Esophagus mucosa (tissue), 1 donor: ENCODE measurements at places on chromosomes 7 and 10. TPM values are rescaled to one million over a fixed set of nuclear protein-coding genes. Genes with fewer than 3 reads are reported as not detected.
A peak's percentile ranks its signal among the peaks of the same experiment; 100 is the strongest.

Gene PRSS1
- total RNA-seq: not detected

Gene AFAP1L2
- total RNA-seq: 22.8 TPM

Gene ARPC1A
- total RNA-seq: 182 TPM

Gene C7orf57
- 1.00 TPM for total RNA-seq

Gene CALML3
- 501 TPM for total RNA-seq

GRCh38 chr10:6385665-6386064, 182.9 kb downstream of the PFKFB3 start:
- ATAC-seq: no peak

DNA sequence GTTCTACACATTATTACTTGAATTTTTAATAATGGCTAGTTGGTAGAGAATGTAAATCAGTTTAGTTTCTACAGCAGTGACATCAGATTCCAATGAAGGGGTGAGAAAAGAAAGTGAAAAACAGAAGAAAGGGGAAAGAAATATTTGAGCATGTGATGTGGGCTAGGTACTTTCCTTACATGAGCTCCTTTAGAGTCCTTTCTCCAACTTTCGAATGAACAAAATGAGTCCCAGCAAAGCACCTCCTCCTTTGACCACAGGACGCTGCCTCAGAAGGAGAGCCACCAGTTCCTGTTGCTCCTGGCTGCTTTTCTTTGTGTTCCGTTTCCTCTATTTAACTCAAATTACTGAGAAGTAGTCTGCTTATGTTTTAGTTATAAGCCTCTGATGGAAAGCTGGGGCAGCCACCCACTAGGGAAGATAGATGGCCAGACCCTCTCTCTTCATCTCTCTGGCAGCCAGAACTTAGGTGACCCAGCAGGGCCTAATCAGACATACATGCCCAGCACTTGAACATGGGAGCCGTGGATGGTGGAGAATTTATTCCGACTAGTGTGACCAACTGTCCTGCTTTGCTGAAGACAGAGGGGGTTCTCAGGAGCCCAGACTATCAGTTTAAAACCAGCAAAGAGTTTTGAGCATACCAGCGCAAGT, 82.4 kb upstream of the NME8 start:
- no peak for ATAC-seq

- ATAC-seq: no peak
Measured at GRCh38 chr7:36763132-36763816, 39.0 kb upstream of the AOAH start.

DNA sequence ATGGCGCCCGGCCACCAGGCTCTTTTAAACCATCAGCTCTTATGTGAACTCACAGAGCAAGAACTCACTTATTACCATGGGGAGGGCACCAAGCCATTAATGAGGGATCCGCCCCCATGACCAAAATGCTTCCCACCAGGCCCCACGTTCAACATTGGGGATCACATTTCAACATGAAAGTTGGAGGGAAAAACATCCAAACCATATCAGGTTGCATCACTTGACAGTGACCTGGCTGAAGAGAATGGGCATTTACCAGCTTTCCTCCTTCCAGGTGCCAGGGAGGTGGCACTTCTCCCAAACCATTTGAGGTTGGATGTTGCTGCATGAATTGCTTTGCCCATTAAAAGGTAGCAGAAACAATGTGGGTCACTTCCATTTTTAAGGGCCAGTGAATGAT, 115.6 kb upstream of the TNS3 start:
- no peak for ATAC-seq

DNA sequence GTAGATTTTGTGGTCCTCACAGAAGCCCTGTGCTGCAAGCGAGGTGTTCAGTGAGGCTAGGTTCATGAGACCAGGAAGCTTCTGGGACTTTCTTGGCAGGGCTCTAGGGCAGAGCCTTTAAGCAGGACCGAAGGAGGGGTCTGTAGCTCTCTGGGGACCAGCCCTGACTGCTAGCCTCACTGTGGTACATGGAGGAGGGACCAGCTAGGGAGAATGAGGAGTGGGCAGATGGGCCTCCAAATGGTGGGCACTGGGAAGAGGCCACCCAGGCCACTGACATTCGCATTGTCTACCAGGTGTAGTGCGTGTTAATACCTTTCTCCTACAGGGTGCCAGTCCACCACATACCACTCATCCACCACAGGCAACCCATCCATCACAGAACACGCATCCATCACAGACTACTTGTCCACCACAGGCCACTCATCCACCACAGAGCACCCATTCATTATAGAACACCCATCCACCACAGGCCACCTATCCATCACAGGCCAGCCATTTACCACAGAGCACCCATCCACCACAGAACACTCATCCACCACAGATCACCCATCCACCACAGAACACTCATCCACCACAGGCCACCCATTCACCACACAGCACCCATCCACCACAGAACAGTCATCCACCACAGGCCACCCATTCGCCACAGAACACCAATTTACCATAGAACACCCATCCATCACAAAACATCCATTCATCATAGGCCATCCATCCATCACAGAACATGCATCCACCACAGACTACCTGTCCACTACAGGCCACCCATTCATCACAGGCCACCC, 31.6 kb upstream of the ZNF488 start:
- no peak for ATAC-seq

DNA sequence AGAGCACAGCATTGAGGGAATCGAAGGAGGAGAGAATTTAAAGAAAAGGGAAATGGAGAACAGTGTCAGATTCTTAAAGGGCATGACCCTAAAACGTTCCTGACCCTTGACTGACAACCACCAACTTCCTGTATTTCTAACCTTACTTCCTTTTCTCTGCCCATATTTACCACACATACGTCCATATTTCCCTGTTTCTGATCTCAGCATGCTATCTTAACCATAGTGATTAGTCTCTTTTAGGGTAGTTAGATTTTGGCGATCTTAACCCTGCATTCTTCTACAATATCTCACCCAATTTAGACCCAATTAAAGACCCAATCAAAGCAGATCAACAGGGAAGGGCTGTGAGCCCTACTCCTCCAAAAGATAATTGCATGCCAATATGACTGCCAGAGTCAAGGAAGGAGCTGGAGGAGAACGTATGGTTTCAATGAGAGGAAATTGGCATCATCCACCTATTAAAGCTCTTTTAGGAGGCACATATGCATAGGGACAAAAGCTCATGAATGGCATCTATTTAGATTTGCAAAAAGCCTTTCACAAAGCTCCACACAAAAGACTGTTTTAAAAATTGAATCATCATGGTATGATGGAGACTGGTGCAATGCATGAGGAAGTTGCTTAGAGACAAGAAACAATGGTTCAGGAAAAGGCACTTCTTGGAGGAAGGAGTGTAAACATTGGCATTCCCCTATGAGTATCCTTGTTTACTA, 49.0 kb upstream of the ARHGAP12 start:
- ATAC-seq: peak; percentile 77

- ATAC-seq: peak; percentile 85
Measured at GRCh38 chr10:25080880-25081581, 64.6 kb downstream of the THNSL1 start.

DNA sequence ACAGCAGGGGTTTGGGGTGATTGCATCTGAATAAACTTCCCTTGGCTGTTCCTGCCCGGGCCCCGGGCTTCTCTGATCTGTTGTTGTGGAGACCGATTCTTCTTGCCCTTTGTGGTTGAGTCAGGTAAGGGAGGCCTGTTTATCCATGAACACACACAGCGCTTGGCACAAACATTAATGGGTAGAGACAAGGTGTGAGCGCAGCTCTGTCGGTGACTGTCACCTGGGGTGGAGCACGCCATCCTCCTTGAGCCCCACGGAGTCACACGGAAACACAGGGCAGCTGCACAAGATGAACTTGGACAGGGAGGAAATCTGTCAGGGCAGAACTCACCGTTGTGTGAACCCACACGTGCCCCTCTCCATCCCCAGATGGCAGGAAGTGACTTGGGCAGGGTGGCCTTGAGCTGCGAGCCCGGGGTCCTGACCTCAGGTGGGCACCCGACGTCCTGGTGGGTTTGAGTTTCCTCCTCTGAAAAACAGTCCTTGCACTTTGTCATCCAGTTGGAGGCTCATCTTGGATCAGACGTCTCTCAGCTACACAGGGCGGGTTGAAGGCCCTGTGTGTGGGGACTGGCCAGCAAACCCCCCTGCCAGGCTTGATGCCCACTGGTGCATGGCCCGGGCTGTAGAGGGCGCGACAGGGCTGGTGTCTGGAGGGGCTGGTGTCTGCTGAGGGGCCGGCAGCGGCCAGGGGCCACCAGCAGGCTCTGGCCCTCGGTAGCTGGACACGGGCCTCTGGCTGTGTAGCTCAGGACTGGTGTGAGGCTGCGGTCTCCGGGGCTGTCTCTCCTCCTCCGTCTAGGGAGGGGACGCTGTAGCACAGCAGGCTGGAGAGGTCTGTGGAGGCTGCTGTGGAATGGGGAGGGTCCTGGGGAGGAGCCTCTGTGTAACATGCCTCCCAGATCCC, 24.2 kb upstream of the SHH start:
- ATAC-seq: peak; percentile 8
